Left renal cortex interstitium (tissue), 4 donors: ENCODE measurements at places on chromosomes 3 and 15. TPM values are rescaled to one million over a fixed set of nuclear protein-coding genes. Genes with fewer than 3 reads are reported as not detected.
A peak's percentile ranks its signal among the peaks of the same experiment; 100 is the strongest.

GRCh38 chr3:52522651-52523251 is 10.9 kb downstream of the NT5DC2 start:
- DNase-seq = no peak

- no peak for DNase-seq
Measured at GRCh38 chr3:143824735-143825385, 23.4 kb downstream of the SLC9A9 start.

DNA sequence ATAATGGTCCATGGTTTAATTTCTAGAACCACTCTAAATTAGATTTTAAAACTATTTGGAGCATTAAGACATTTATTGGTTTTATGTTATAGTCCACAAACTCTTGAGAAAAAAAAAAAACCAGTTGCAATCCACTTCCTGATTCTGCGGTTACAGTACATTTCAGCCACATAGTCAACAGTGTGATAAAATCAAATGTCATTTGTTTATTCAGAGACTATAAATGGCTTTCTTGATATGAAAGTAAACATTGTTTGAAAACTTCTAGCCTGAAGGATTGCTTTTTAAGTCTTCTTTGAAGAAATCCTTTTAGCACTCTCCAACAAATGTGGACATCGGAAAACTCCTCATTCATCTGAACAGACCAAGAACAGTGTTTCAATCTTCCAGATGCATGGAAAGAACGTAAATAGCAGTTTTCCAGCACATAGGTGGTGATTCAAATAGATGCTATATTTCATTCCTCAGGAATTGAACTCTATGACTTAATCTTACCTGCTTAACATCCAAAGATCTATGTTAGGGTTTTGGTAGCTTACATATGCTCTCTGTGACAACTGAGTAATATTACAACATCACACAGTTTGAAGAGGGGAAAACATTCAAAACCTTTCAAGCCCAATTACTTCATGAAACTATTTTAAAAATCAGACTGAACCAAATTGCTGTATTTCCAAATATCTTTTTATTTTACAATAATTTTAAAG is 87.8 kb upstream of the UBE2E2 start:
- no peak for DNase-seq

DNA sequence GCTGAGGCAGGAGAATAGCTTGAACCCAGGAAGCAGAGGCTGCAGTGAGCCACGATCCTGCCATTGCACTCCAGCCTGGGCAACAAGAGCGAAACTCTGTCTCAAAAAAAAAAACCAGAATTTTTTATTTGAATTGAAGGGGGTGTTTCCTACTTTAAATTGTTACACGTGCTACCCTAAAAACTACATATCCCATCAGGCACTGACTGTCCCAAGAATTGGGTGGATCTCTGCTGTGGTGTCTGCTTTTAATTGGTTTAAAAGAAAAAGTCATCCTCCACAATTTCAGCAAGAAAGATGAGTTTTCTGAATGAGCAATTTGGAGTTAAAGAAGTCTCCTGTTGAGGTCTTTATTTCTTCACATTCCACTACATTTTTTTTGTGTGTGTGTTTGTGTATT is 2.1 kb downstream of the PDIA3 start:
- no peak for DNase-seq

DNA sequence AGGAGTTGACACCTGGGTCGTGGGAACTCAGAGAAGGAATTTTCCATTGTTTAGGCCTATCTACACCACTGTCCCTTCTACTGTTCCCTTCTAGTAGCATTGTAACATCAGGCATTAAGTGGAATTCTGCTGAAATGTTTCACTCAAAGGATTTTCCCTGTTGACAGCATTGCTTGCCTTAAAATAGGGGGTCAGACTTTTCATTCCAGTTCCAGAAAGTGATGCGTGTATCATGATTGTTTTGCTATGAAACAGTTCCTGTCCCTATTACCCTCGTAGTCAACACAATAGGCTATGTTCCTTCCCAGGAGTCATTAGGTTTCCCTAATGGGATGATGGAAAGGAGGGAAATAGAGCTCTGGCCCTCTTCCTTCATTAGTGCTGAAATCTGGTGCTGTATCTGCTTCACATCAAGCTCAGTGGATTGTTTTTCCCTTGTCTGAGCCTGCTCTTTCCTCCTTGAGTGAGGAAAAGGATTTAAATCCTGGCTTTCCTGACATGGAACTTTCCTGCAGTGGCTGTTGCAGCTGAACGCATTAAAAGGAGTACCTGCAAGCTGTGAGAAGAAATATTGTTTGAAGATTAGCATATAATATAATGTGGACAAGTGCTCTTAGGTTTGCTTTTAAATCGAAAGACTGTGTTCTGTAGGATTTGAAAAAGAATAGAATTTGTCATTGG is 195.9 kb downstream of the KLHL25 start:
- no peak for DNase-seq

GRCh38 chr3:50365080-50365841 is 5.9 kb upstream of the TMEM115 start:
- DNase-seq = no peak

DNA sequence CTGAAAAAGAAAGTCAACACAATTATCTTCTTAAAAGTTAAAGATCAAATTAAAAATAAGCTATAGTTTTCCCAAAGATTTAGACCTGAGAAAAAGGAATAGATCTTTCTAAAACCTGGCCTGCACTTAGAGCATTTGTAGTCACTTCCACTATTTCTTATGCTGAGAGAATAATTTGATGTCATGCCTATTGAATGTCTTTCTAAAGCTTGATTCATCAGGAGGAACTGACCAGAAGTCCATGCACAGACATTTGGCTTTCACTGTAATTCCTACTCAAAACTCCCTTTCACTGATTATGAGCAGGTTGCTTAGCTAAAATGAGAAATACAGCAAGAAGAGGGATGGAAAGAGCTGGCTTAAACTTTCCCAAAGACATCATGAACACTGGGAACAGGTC is 4.3 kb downstream of the GREM1 start:
- DNase-seq = no peak

GRCh38 chr3:156675830-156676767 is 1.7 kb downstream of the TIPARP start:
- no peak for DNase-seq

- DNase-seq = no peak
Measured at GRCh38 chr3:48413086-48413485, 16.8 kb downstream of the PLXNB1 start.

- DNase-seq = no peak
Measured at GRCh38 chr15:80856809-80857377, 77.7 kb downstream of the CEMIP start.

DNA sequence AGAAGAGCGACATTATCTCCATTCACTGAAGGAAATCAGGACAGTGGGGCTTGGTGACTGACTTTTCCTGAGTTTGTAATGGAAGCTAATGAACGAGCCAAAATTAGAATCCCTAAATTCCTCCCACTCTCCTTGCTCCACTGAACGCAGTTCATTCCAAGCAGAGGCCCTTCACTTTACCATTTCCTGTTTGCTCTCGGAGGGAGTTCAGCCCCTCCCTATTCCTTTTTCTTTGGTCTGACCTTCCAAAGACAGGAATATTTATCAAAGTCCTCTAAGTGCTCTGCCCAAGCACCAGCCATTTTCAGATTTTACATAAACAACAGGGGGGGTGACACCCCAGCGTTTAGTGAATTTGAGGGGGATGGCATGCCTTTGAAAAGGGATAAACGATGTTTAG is 24.0 kb upstream of the PTPRG start:
- DNase-seq = peak; percentile 65

- DNase-seq = no peak
Measured at GRCh38 chr3:59268170-59268569, 218.3 kb upstream of the CFAP20DC start.

DNA sequence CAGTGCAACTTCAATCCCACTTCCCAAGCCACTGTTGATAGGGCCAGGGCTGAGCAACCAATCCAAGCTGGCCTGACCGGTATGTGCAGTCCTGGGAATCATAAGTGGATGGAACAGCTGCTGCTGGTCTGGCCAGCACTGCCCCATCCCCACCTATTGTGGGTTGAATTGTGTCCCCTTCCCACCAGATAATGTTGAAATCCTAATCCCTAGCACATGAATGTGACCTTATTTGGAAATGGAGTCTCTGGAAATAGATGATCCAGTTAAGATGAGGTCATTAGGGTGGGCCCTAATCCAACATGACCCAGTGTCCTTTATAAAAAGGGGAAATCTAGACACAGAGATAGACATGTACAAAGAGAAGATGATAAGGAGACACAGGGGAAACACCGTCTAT is 13.7 kb upstream of the PDIA5 start:
- no peak for DNase-seq

- DNase-seq = no peak
Measured at GRCh38 chr3:54832876-54833275, 95.0 kb downstream of the LRTM1 start.

GRCh38 chr15:87498560-87498959 is 758.0 kb downstream of the NTRK3 start:
- DNase-seq = no peak

GRCh38 chr15:63109920-63110319 is 11.7 kb upstream of the LACTB start:
- no peak for DNase-seq

The LRRK1 gene
- polyA plus RNA-seq = 3.9 TPM

DNA sequence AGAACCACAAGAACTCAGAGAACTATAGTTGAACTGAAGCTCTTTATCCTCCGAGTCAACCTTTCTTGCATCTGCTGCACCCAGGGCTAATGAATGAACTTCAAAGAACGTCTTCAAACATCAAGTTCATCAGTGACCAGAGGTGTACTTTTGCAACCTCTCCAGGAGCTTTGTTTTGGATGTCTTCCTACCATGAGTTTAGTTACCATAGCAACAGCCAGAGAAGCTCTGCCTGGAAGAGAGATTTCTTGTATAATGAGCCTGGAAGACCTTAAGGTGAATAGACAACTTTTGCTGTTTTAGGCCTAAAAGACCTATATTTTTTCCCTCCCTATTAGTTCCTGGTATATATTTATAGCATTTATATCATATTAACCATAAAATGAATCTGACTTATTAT is 9.1 kb downstream of the ACTC1 start:
- DNase-seq = no peak

The CPA3 gene
- polyA plus RNA-seq = 0.19 TPM

DNA sequence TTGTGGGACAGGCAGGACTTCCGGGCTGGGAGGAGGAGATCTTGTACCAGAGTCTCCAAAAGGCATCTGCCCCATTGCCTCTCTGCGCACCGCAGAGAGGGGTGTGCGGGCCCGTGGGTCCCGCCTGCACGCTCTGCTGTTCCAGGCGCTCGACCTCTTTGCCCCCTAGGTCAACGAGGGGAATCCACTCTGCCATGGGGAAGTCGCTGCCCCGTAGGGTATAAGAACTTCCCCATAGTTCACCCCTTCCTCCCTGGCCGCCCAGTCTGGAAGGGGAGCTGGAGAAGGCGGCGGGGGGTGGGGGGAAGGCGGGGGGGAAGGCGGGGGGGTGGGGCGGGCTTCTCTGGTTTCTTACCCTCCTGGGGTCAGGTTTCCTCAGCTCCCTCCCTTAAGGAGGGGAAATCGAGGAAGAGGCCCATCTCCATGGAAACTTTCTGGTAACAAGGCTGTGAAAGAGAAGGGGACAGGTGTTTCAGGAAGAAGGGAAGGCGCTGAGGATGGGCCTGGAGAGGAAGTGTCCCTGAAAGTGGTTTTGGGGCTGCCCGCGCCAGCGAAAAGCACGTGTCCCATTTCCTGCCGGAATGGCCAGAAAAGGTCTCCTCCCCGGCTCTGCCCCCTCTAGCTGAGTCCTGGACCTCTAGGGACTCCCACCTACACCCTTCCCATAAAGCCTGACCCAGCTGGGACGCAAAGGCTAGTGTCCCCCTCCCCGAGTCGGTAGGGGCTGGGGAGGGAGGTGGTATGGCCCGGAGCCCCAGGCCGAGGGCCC is 27.5 kb downstream of the NR1I2 start:
- DNase-seq = no peak

GRCh38 chr3:65027335-65027734 is 339.5 kb upstream of the ADAMTS9 start:
- DNase-seq = no peak

GRCh38 chr3:16288664-16289063 is 23.7 kb downstream of the OXNAD1 start:
- DNase-seq = no peak

DNA sequence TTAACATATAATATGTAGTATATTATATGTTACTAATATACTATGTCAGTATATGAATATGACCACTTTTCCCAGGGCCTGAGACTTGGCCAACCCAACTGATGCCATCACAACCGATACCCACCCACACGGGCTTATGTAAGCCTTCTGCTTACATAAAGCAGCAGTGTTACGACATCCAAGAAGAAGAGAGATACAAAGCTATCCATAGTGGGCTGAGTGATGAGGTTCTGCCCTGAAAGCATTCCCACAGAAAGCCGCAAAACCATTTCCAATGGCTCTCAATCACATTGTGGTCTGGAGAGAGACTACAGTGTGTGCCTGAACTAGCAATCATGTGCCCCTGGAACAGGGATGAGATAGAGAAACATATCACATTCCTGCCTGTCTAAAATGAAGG is 177.9 kb downstream of the PLOD2 start:
- no peak for DNase-seq

- no peak for DNase-seq
Measured at GRCh38 chr3:8757551-8758518, 11.6 kb downstream of the OXTR start.

DNA sequence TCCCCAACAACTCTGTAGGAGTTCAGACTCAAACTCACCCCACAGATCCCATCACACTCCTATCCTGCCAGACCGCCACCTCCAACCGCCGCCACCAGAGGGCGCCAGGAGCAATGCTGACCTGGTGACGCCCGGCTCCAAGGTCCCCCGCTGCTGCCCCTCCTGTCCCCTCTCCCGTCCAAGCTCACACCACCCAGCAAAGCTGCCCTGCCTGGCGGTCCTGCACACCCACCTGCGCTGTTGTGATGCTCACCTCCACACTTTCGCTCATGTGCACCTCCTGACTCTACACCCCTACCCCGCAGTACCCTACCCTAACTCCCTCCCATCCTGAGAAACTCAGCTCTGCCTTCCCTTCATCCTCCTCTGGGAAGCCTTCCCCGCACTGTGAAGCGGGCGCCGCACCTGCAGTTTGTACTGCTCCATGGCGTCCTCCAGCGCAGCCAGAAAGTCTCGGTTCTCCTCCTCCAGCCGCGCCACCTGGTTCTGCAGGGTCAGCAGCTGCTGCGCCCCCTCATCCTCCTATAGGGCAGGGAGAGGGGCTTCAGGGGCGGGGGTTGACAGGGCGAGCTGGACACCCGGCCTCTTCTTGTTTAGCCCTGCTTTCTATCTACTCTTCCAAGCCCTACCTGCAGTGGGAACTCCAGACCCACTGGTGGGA is 7.9 kb downstream of the KIF7 start:
- no peak for DNase-seq

DNA sequence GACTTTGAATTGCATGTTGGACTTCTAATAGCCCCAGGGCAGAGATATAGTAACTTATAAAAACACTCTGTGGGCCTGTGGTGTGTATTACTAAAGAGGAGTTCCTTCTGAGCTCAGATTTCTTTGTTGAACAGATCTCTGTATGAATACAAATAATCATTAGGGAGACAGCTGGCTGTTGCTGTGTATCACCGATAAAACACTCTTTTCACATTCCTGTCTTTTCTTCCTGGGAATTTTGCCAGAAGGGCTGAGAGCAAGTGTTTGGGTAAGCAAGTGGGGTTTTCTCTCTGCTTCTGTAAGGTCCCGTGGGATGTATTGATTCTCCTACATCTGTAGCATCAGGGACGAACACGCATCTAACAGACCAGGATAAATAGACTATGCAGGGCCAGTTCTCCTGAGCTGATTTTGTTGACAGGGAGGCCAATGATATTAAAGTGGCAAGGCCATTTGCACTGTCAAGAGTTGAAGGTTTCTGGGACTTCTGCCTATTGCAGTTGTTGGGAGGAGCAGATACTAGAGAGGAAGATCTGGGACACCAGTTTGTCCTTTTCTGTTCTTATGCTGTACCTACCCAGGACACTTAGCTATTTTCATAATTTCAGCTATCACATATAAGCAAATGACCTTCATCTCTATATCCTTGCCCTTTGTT is 225.9 kb upstream of the CD96 start:
- DNase-seq = no peak
